Nucleus accumbens (tissue), 56 donors: ENCODE measurements at places on chromosomes 2 and 18.

DNA sequence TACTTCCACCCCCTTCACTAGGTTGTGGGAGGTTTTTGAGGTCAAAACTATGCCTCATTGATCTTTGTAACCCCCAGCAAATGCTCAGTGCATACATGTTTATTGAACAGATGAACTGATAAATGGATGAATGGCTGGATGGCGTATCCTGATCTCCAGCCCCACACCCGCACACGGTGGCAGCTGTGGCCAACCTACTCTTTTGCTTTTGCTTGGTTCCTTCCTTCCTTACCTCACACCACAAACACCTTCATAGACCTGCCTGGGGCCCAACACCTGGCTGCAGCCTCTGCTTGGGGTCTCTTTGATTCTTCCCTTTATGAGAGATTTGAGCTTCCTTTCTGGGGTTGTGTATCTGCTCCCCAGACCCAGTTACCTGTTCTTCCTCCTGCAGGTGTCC lies 25.9 kb downstream of the SPP2 start:
- DNase-seq = no peak

DNA sequence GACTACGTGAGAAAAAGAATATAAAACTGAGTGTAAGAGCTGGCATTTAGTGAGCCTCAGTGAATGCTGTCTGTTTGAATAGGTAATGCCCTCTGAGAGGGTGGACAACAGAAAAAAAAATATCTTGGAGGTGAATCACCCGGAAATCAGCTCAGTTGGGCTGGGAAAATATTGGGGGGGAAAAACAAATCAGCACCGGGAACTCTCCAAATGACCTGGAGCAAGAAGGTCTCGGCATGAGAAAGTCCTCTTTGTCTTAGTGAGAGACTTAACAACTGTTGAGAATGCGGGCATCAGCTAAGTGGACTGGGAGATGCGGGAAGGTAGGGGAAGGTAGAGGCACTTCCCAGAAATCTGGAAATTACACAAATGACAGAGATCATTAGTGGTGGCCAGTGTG lies 109.4 kb upstream of the POU3F3 start:
- no peak for DNase-seq

DNA sequence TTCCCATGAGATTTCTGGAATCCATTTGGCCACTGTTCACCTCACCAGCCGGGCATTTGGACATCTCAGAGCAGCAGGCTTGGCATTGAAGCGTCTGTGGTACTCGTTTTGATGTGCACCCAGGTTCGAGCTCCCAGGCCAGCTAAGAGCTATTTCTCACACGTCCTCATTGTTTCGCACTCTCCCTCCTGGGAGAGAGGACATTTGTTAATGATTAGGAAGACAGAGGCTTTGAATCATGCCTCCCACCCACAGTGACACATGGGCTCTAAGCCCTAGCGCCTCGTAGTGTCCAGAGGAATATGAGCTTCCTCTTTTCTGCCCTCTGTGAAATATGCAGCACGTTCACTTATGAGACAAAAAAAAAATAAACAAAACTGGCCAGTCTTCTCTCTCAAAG lies 361.8 kb downstream of the RND3 start:
- DNase-seq = no peak

DNA sequence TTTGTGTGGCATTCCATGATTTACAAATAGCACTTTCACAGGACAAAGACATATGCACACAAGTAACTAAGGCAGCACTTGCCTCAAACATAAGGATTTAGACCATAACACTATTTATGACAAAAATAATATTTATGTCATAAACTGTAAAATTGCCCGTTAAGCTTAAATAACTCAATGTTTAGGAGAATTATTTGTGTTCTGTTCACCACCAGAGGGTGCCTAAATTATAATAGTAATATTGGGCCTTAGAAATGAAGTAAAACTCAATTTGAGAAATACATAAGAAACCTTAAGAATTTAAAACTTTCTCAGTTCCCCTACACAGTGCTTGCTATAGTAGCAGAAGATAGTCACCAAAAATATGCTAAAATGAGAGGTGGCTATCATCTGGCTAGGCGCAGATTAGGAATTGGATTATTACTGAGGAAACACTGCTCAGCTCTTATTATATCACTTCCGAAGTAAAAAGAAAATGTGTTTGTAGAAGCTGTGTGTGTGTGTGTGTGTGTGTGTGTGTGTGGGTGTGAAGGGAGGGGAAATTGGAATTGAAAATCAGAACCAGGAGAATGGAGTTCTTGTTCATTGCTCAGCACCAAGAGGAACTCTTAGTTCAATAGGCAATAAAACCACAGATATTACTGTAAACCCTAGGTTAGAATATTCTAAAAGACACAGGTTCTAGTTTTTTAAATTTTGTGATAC lies 4.9 kb upstream of the CHN1 start:
- DNase-seq = no peak

DNA sequence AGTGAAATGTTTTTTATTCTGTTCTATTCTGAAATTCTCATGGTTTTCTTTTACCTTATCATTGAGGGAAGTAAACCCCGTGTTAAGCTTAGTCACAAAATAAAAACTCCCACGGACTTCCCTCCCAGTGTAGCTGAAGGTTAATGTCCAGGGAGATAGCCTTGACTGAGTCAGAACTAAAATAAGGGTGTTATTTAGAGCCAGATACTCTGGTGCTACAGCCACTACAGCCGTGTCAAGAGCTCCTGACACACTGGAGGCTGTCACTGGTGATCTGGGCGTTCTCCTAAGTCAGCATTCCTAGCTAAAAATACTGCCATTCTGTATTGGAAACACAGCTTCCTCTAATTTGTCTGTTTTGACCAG lies 82.0 kb upstream of the RANBP2 start:
- DNase-seq = no peak

- DNase-seq = no peak
Measured at GRCh38 chr2:238720232-238720672, 127.6 kb upstream of the TWIST2 start.

GRCh38 chr2:160245614-160246155 lies 45.6 kb upstream of the ITGB6 start:
- DNase-seq = no peak

DNA sequence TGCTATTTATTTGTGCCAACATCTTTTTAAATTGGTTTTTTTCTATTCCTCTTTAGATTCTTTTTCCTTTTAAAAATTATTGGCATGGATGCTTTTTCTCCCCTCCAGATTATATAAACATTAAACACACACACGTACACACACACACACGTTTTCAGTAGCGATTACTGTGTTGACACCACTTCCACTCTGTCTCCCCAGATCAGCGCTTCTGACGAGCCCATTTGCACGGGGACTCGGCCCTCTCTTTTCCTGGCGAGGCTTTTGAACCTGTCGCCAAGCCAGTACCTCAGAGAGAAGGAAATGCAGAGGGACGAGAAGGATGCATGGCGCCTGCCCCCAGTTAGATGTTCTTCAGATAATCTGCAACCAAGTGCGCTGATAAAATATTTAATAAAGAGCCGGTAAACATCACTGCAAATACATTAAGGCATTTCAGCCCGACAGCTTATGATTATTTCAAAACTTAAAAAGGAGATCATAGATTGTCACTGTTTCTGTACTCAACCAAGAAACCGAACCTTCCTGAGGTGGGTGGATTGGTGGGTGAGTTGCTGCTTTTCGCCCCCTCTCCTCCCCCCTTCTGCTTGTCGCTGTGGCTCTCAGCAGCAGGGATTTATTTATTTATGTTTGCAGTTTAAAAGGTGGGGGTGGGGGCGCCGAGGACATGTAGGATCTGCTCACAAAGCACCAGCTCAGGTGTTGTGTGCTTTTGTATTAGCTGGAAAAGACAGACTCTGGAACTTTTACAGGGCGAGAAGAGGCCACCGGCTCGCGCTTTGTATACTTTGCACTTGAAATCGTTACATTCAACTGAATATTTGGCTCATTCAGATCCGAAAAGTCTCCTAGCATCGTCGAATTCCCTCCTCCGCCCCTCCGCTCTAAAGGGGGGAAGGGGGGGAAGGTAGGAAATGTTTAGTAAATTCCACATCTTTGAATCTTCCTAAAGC lies 787 bp upstream of the TBR1 start:
- no peak for DNase-seq

GRCh38 chr2:11370377-11371091 lies 26.1 kb upstream of the ROCK2 start:
- no peak for DNase-seq

GRCh38 chr2:83081826-83082690 lies 1377.0 kb downstream of the SUCLG1 start:
- DNase-seq = no peak

GRCh38 chr2:118047380-118047826 lies 33.5 kb upstream of the CCDC93 start:
- DNase-seq = no peak

DNA sequence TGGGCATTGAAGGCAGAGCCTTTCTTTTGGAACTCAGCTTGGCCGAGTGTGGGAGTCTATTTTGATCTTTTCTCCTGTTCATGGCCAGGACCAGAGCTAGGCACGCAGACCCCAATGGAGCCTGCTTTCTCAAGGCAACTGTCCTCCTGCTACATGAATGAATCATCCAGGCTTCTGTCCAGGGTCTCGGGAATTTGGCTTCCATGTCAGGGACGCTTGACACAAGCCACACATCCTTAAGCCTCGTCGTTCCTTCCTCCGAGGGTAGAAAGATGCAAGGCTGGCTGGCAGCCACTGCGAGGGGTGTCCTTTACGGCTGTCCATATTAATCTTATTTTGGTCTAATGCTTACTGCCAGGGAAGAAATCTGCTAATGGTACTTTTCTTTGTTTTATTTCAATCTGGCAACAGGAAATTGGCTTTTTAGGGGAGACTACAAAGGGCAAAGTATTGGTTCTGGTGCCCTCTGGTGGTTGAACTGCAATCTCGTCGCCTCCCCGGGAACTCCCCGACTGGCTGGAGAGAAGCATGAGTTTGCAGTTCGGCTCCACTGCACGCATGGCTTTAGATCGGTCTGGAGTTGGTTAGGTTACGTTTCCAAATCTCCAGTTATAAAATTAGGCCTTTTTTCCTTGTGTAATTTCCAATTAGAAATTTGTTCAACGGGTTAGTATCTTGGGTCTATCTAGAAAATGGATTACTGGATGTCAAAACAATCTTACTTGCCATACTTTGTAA lies 135.2 kb downstream of the ALPK2 start:
- DNase-seq = peak; percentile 50

GRCh38 chr2:119536707-119537106 lies 7.5 kb upstream of the CFAP221 start:
- no peak for DNase-seq

DNA sequence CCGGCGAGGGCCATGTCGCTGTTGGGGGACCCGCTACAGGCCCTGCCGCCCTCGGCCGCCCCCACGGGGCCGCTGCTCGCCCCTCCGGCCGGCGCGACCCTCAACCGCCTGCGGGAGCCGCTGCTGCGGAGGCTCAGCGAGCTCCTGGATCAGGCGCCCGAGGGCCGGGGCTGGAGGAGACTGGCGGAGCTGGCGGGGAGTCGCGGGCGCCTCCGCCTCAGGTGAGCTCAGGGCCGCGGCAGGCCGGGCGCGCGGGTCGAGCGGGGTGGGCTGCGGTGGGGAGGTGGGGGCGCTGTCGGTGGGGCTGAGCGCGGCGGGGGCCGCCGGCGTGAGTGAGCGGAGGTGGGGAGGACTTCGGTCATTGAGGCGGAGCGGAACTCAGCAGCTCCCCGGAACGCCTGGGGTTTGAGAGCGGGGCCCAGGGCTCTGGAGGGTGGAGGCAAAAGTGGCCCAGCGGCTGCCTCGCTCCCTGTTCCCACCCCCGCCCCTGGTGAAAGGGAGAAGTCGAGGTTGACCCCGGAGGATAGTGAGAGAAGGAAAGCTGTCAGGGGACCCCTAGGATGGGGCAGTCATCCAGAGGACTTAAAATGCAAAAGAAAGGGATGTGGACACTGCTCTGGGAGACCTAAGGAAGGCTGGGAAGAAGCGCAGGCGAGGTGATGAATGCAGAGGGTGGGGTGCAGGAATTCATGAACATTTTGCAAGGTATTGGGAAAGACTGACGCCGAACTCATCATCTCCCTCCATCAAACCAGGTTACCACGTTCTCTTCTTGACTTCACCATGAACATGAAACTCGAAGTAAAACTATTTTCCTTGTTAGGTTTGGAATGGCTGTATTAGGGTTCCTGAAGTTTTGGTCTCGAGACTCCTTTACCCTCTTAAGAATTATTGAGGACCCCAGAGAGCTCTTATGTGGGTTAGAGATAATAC lies 633 bp downstream of the MALT1 start:
- DNase-seq = peak; percentile 40

DNA sequence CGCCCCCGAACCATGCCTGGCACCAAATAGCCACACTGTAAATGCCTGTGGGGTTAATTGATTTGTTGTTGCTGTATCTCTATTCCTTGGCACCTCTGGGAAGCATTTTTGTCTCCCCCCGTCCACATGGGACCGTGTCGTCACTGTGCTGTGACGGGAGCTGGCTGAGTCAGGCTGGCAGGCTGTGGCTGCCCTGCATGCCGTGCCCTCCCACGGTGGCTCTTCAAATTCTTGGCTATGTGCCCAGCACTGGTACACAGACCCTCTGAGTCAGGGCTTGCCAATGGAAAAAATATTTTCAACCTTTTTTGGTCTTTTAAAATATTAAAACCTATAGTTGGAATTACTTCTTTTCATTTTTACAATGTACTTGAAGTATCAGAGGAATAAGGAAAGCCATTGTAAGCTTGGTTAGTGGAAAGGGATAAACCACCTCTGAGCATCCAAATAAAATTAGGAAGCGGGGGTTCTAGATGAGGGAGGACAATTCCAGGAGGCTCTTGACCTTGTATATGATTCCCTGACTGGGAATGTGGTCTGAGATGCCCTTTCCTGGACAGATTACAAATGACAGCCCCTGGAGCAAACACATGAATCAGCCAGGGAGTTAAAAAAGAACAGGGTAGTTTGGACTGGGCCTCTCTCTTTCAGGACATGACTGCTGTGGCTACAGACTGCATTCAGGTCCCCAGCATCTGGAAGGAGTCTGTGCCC lies 59.4 kb downstream of the DGKD start:
- no peak for DNase-seq

GRCh38 chr2:60958361-60958760 lies 59.2 kb upstream of the PEX13 start:
- DNase-seq = no peak

DNA sequence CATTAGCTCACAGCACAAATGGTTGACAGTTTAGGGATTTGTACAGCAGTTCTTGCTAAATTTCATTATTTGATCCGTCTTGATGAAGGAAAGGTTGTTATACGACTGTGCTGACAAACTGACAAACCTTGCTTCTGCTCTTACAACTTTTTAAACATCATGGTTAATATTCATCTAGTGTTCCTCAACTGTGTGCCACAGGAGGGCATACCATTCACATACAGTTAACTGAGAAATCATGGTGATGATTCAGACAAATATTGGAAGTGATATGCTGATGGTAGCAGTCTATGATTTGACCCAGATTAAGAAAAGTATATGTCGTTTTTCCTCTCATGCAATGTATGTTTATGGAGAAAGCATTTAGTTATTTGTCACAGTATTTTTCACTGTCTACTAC lies 129.8 kb upstream of the FSIP2 start:
- no peak for DNase-seq

DNA sequence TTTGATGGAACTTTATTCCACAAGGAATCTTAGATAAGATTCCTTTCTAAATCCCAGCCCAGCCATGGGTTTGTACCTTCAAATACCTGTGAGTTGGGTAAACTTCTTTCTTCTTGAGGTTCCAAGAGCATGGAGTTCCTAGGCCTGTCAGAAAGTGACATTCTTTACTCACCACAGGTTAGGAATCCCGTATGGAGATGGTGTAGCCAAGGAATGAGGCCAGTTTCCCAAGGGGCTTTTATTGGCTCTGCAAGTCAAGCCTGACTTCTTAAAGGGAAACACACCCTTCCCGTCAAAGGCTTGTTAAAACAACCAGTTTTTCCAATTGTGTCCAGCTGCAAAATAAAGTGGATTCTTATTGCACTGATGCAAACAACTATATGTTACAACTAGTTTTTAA lies 45.8 kb downstream of the STK17B start:
- DNase-seq = no peak
